ENCODE measurements at places on chromosomes 16 and 17. TPM values are rescaled to one million over a fixed set of nuclear protein-coding genes. Genes with fewer than 3 reads are reported as not detected.

PIK3R6 gene
- total RNA-seq, result not detected

BICDL2 gene
- total RNA-seq, result not detected

KRT27 gene
- total RNA-seq, result not detected

ST6GALNAC2 gene
- total RNA-seq, result 0.65 TPM

FAM20A gene
- not detected for total RNA-seq

TERB1 gene
- not detected for total RNA-seq

RHBDL1 gene
- 0.30 TPM for total RNA-seq

PRKCB gene
- total RNA-seq, result not detected

All from epithelial cell of umbilical artery (primary cell).